ENCODE measurements at places on chromosomes 12 and 14. TPM values are rescaled to one million over a fixed set of nuclear protein-coding genes. Genes with fewer than 3 reads are reported as not detected.

DNA sequence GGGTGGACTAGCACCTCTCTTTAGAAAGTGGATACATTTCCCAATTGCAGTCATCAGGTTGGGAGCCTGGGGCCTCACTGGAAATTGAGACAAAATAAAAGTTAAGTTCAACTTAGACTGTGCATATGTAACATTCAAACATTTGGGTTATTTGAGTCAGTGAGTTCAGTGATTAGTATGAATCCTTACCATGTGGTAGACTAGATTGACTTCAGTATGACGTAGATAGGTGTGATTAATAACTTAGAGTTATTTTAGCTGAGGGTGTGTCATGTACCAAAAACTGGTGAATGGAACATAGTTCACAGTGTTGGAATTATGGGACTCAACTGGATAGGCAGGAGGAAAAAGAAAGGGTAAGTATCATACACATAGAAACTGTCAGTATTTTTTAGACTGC is 8.0 kb upstream of the SSTR1 start:
- DNase-seq = no peak

- peak; percentile 60 for DNase-seq
Measured at GRCh38 chr12:108724054-108724889, 7.0 kb downstream of the CORO1C start.

GRCh38 chr12:121579190-121579791 is 1.5 kb downstream of the KDM2B start:
- DNase-seq = no peak

DNA sequence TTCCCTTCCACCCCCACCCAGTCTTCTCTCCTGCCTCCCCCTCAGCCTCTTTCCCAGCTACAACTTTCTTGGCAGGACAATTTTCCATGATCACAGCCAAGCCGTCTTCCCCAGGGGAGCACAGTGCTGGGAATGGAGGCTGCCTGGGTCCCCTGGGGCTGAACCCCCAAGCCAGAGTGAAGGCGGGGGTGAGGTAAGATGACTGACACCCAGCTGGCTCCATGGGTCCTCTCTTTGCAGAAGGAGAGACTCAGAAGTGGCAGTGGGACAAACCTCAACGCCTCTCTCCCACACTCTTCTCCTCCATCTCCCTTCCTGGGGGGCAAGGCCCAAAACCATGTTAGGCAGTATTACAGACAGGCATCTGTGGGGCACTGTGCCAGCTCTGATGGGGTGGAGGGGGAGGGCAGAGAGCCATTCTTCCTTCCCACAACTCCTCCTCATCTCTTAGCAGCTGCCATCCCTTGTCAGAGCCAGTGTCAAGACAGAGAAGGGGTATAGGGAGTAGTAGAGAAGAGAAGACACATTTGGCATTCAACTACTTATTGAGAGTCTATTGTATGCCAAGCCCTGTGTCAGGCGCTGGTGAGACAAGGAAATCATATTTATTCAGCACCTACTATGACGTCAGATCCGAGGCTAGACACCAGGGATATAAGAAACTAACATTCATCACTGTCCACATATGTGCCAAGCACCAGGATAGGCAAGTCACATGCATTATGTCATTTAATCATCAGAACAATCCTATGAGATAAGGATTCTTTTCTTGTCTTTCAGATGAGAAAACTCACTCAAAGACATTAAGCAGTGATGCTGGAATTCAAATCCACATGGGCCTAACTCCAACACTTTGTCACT is 3.6 kb downstream of the ITGA7 start:
- no peak for DNase-seq

DNA sequence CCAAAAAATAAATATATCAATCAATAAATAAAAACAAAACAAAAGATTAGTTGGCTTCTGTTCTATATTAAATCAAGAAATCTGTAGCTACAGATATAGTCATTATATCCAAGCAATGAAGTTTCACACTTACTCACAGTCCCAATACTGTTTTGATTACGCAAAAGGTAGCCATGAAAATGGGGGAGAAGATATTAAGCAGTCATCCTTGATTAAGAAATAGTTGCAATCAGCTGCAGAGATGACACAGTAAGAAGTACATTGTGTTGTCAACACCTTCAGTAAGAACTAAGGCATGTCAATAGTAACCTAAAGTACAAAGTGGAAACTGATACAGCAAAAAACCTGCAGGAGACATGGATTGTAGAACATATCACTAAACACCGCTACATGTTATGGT is 11.0 kb upstream of the RHOJ start:
- DNase-seq = no peak

GRCh38 chr12:131829791-131830334 is 1.7 kb downstream of the MMP17 start:
- DNase-seq = no peak

RND1 gene
- total RNA-seq = 4.0 TPM

WNT1 gene
- total RNA-seq = not detected

DLK1 gene
- total RNA-seq = not detected
